ENCODE measurements at places on chromosomes 16 and 17.

DNA sequence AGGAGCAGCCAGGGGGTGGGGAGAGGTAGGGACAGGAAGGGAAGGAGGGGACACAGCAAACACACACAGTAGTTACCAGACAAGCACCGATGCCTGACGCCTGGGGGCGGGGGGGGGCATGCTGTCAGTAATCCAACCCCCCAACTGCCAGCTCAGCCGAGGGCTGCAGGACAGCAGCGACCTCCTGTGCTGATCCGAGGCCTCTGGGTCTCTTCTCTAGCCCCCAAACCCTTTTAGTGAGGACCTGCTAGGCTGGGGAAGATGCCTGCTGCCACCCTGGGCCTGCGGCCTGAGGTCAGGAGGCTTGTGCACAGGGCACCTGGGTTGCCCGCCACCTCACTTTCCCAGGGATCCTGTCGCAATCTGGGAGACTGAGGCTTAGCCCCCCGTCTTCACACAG is 11.6 kb downstream of the FLOT2 start:
- no peak for DNase-seq

DNA sequence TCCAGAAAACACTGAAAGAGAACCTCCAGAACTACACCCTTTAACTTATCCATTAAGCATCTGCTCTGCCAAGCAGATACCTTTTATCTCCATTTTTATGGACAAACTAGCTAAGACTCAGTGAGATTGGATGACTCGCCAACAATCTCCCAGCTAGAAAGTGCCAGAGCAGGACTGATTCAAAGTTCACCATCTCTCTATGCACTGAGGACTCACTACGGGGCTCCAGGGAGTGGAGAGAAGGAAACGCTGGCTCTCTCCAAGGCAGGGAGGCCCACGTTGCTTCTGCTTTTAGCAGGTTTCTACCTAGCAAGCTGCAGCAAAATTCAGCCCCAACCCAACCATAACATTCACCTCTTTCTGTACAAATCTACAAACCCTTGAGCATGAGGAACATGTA is 52.8 kb upstream of the ARHGAP44 start:
- no peak for DNase-seq

DNA sequence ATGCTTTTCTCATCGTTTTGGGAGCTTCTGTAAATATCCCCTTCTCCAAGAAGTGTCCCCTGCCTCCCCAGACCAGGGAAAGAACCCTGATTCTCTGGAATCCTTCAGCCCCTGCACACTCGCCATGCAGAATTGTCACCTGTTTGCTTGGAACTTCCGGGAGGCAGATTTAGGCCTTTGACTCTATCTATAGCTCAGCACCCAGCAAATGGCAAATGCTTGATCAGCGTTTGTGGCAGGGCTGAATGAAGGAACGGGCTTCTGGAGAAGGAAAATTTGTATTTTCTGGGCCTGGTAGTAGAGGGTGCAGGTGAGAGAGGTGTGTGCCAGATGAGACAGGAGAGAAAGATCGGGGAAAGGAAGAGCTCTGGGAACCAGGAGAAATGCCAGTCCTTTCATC is 18.3 kb upstream of the CACNG4 start:
- DNase-seq = no peak

GRCh38 chr17:34606763-34607162 is 27.4 kb downstream of the TMEM132E start:
- DNase-seq = no peak

- no peak for DNase-seq
Measured at GRCh38 chr17:40018211-40019121, 3.2 kb downstream of the CSF3 start.

- DNase-seq = peak; percentile 82
Measured at GRCh38 chr17:43900183-43900857, 7.0 kb downstream of the MPP2 start.

DNA sequence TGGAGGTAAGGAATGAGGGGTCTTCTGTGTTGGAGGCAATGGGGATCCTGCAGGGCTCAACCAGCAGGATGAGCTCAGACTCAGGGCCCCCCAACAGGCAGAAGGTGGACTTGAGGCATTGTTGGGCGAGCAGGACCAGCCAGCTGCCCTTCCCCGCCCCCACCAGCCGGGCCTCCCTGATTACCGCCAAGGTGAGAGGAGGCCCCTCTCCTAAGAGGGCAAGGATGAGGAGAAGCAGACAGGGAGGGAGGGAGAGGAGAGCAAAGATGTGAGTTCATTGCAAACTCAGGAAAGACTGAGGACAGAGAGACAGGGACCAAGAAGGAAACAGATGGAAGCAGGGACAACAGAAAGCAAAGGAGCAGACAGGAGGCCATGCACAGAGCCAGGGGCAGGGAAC is 272.8 kb upstream of the XYLT1 start:
- DNase-seq = no peak

DNA sequence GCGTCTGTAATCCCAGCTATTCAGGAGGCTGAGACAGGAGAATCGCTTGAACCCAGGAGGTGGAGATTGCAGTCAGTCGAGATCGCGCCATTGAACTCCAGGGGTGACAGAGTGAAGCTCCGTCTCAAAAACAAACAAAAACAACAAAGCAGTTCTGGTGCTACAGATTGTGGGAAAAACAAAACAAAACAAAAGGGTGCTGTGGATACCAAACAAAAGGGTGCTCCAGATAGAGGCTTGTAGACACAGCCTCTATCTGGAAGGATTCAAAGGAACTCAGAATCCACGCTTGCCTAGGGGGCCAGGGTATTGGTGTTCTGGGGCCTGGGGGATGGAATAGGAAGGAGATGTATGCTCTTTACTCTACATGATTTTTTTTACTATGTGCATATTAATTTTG is 2.5 kb downstream of the MYLK3 start:
- DNase-seq = no peak

DNA sequence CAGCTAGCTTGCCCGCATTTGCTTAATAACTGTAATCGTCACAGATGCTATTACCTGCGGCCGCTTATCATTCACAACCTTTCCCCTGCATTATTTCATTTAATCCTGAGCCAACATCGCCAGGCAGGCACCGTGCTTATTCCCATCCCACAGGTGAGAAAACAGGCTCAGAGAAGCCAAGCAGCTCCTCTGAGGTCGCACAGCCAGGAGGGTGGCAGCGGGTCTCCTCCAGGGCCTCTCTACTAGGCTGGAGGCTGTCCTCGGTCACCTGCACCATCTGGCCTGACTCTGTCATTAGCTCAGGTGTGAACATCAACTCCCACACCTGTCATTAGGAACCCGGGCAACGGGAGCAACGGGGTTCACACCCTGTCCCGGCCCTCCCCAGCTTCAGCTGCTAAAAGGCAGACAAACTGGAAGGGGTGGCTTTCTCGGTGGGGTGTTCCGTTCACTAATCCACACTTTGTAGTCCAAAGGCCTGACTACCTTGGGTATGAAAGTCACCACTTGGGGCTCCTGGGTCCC is 3.0 kb downstream of the PPL start:
- DNase-seq = no peak

DNA sequence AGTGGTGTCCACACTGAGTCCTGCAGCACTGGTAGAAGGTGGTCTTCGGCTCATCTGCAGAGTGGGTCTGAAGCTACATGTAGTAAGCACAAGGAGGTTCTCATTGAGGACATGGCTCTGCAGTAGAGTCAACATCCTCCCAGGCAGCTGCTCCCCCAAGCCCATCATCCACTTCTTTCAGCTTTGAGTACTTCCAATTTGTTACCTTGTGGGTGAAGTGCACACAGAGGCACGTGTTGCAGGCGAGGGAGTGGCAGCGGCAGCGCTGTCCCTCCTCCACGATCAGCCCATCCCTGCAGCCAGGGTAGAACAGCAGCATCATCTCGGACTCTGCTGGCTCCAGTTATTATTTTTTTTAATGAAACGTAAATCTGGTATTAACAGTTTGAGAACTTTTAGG is 1.8 kb upstream of the SSTR2 start:
- DNase-seq = no peak

DNA sequence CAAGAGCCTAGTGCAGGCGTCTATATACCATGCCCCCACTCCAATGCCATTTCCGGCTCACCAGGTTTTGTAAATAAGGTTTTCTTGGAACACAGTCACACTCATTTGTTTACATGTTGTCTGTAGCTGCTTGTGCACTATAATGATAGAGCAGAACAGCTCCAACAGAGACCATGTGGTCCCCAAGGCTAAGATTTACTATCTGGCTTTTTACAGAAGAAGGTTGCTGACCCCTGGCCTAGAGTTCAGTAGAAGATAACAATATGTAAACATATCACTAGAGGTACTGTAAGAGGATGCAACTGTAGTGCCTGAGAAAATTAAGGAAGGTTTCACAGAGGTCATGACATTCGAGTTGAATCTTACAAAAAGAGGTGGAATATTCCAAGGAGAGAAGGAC is 66.3 kb downstream of the CACNG1 start:
- no peak for DNase-seq

DNA sequence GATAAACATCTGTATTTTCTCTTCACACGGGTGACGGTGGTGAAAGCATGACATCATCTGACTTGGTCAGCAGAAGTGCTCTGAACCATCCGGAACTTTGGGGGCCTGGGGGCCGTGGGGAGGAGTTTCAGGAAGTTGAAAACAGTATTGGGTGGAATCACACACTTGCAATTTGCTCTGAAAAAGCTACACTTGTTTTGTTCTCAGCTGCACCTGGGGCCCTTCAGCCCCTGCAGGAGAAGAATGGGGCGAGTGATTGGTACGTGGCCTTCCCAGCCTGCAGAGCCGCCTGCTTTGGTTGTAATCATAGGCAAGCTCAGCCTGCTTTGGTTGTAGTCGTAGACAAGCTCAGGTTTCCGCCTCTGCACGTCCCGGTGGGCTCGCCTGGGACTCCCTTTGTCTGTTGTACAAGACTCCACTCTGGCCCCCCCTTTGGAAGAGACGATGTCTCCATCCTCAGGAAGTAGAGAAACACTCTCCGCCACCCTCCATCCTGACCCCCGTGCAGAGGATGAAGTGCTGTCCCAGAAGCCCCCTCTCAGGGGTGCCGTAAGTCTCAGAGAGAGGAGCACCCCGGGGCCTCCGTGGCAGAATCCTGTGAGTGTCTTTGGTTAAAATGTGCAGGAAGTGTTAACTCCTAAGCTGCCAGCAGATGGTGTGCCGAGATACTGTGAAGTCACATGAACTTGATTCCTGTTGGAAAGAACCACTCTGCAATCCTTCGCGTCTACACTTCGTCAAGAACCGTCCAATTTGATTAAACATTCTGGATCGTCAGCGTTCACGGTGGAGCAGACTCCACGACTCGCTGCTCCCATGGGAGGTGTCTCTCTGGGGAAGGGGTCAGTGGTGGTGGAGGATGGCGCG is 5.4 kb downstream of the BANP start:
- DNase-seq = no peak

DNA sequence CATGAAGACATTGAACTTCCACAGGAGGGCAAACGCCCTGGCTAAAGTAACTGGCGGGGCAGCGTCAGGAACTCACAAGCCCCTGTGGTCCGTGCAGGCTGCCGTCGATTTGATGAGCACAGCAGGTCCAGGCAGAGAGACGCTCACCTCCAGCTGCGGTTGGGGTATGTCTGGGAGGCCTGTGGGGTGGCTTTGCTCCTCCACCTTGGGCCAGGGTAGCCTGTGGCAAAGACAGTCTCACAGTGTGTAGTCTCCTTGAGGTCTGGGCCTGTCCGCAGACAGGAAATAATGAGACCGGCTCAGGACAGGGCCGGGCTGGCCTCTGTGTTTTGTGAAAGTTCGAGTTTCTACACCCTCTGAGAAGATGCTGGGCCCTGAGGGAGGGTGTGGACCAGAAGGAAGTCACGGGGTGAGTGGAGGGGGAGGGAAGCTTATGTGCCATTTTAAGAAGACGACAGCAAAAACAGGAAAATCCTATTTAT is 103.3 kb downstream of the METRNL start:
- DNase-seq = peak; percentile 2

GRCh38 chr16:11632455-11632939 is 35.8 kb upstream of the SNN start:
- DNase-seq = no peak

GRCh38 chr16:9713907-9714306 is 468.3 kb downstream of the GRIN2A start:
- DNase-seq = no peak

GRCh38 chr17:32894245-32894644 is 17.3 kb upstream of the MYO1D start:
- DNase-seq = no peak

GRCh38 chr16:81403601-81404391 is 40.8 kb upstream of the CMIP start:
- peak; percentile 93 for DNase-seq

- DNase-seq = no peak
Measured at GRCh38 chr17:39765766-39766165, 28.0 kb downstream of the GRB7 start.

DNA sequence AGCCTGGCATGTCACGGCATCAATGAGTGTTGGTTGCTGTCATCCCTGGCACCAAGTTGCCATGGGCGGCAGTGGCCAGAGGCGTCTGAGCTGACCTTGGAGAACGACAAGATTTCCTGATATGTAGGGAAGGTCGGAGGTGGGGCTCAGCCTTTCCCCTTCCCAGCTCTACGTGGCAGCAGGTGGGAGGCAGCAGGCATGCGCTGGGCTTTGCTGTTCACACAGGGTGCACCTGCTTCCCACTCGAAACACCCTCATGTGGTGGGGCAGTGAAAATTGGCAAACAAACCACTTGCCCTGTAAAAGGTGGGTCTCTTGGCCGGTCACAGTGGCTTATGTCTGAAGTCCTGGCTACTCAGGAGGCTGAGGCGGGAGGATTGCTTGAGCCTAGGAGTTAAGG is 12.3 kb upstream of the TFAP4 start:
- DNase-seq = no peak

DNA sequence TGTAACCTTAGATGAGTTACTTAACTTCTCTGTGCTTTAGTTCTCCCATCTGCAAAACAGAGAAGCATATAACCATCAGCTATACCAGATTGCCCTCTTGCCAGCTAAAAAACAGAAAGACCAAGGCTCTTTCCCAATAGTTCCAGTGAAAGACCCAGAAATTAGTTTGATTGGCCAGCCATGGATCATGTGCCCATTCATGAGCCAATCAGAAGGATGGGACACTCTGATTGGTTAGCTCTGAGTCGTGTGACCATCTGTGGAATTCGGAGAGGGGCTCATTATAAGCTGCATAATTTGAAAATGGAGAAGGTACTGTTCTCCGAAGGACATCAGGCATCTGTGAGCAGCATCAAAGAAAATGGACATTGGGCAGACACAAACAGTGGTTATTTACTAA is 155.2 kb downstream of the ABCC12 start:
- no peak for DNase-seq

DNA sequence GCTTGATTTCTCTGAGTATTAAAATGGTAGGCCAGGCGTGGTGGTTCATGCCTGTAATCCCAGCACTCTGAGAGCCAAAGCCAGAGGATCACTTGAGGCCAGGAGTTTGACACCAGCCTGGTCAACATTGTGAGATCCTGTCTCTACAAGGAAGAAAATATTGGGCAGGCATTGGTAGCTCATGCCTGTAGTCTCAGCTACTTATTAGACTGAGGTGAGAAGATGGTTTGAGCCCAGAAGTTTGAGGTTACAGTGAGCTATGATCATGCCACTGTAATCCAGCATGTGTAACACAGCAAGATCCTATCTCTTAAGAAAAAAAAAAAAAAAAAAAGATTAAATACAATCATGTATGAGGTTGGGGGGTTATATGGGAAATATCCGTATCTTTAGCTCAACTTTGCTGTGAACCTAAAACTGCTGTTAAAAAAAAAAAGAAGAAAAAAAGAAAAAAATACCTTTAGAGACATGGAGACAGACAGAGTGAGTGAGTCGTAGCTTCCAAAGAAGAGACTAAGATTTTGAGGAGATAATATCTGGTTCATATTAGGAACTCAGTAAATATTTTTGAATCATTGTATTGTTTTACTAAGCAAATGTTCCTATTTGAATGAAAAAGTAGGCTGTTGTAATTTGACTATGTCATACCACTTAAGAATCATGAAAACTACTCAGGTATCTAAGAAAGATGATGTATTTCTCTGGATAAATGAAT is 325.7 kb upstream of the TBX2 start:
- no peak for DNase-seq

GRCh38 chr16:89117975-89118289 is 24.3 kb downstream of the ACSF3 start:
- no peak for DNase-seq
